ENCODE measurements at places on chromosomes 4 and X.

GRCh38 chr4:118281611-118282442, 71.0 kb downstream of the PRSS12 start:
- no peak for DNase-seq

DNA sequence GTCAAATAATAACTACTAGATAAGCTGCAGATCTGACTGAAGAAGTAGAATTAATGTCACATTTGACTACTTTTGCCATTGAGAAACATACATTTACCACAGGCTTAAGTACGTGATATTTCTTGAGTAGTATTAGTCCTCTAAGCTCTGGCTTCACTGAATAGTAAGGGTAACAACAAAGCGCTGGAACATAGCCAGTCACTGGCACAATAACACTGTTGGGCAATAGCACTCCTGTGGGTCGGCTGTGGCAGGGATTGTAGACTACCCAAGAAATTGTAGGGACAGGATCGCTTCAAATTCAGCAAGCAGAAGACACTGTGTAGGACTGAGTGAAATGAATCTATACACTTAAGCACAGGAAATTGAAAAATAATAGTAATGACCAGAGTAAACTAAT, 27.1 kb upstream of the IL15 start:
- no peak for DNase-seq

DNA sequence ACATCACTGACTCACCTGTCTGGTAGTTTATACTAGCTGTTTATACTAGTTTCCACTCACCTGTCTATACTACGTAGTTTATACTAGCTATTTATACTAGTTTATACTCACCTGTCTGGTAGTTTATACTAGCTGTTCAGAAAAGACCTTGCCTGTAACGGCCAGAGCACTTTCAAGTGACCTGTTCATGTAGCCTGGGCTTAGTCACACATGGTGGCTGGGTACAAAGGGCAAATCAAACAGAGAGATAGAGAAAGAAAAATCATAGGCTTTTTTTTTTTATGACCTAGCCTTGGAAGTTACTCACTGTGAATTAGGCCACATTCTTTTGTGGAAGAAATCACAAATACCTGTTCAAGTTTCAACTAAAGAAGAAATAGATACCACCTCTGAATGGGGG, 30.7 kb upstream of the SPANXN4 start:
- DNase-seq = no peak

- DNase-seq = no peak
These were observed at the start of gene NHS for GRCh38 chrX:17374619-17375366. TSS of gene NHS (plus strand) at chrX:17375200. CDS start at chrX:17375758, 558 bp downstream.

GRCh38 chrX:12984603-12985319, 9.9 kb downstream of the TMSB4X start:
- peak; percentile 39 for DNase-seq

DNA sequence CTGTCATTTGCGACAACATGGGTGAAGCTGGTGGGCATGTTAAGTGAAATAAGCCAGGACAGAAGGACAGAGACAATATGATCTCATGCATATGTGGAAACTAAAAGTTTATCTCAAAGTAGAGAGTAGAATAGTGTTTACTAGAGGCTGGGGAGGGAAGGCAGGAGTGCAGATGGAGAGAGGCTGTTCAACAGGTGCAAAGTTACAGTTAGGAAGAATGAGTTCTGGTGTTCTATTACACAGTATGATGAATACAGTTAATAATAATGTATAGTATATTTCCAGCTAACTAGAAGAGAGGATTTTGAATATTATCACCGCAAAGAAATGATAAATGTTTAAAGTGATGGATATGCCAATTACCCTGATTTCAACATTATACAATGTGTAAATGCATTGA, 69.8 kb downstream of the FBXL5 start:
- no peak for DNase-seq

Measured in bone marrow (tissue), 2 donors.